Stimulated activated CD4-positive, alpha-beta T cell treated with anti-CD3 and anti-CD28 coated beads, Interleukin-15, amount 100 ng/mL, for 1 hour (primary cell): ENCODE measurements at places on chromosomes 4 and X.
A peak's percentile ranks its signal among the peaks of the same experiment; 100 is the strongest.

- no peak for DNase-seq
Measured at GRCh38 chr4:153679486-153679885, 4.6 kb upstream of the TLR2 start.

DNA sequence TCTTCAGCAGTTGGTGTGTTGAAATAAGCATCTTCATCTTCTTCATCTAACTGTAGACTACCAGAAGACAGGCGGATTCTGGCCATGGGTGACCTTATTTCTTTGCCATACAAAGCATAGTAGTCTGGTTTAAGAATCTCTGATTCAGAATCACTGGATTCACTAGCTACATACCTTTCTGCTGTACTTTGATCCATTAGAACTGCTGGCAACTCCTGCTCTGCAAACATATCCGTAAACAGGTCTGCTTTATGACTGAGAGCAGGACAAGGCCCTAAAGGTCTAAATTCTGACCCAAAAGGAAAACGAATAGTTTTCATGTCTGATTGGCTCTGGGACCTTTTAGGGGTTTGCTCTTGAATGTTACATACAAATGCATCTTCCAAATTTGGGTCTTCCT is 49.9 kb downstream of the FRMD7 start:
- DNase-seq: no peak

DNA sequence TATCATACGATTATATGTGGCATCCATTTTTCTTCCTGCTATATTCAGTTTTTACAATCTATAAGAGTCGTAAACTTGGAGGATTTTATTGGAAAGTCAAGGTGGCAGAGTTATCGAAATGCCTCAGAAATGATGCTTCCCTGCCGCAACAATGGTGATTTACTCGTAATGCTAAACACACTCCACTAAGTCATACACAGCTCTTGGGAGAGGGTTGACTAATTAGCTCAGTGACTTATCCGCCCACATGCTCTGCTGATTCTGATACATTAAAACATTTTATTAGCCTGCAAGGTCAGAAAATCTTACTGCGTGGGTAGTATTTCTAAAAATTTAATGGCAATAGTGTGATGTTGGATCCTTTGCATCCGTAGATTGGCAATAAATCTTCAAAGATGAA is 420.1 kb downstream of the ARAP2 start:
- DNase-seq: no peak

DNA sequence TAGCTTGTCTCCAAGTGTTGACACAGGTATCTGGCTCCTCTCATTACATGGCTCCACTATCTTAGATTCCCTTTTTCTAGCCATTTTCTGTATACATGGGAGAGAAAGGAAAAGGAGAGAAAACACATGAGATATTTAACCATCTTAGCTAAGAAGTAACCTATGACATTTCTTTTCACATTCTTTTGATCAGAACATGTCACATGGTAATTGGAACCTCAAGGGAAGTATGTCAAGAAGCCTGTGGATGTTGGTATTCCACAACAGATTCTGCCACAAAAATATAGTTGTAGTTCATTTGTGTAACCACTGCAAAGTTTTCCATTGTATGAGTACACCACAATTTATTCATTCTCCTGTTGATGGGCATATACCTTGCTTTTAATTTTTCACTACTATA is 18.7 kb upstream of the GABRB1 start:
- no peak for DNase-seq

GRCh38 chrX:107199491-107199890 is 6.7 kb downstream of the NUP62CL start:
- no peak for DNase-seq

DNA sequence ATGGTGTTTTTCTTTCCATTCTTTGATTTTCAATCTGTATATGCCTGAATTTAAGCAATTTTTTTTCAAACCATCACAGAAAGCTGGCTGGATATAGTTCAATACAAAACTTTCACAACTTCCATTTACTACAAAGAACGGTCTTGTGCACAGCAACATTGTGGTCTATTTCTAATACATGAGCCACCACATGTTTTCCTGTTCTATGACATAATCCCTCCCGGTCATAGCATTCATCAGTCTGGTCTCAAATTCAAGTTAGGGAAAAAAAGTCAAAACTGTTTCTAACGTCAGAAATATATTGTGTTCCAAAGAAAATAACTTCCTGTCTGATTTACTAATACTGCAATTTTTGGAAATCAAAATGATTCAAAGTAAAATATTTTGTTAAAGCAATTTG is 7.5 kb upstream of the CXCL6 start:
- DNase-seq: no peak

GRCh38 chr4:155811083-155811482 is 52.3 kb downstream of the GUCY1B1 start:
- no peak for DNase-seq

DNA sequence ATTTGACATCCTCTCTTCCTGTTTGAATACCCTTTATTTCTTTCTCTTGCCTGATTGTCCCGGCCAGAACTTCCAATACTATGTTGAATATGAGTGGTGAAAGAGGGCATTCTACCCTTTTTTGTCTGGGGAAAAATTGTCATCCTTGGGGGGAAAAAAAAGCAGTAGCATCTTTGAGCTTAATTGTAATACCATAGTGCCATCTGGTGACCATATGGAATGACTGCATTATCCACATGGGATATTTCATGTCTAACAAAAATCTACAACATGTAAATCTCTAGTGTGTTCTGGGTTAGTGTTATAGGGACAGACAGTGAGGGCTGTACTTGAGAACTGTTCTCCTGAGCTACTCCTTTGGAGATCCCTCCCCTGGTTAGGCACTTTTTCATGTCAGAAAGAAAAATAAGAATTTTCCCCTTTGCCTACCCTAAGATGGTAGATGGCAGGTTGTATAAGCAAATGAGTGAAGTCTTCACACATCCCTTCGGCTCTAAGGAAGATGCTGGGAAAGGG is 26.0 kb downstream of the CAPN6 start:
- no peak for DNase-seq

- no peak for DNase-seq
Measured at GRCh38 chr4:165779950-165780670, 92.9 kb upstream of the TLL1 start.

GRCh38 chrX:127908384-127908783 is 143.8 kb downstream of the ACTRT1 start:
- DNase-seq: no peak

DNA sequence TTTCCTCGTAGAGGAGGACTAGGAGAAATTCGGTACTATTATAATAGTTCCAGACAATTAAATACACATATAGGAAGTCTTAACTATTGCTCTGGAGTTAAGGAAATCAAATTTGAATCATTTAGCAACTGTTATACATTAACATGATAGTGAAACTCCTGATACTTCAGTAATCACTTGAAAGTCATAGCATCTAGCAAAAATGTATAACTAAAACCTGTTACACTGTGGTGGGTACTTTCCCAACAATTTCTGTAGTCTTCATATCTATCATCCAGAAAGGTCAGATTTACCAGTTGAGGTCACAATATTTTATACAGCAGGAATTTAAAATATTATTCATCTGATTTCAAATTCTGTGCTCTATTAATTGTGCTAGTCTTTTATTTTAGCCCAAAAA is 669.6 kb upstream of the PCDH10 start:
- DNase-seq: no peak

DNA sequence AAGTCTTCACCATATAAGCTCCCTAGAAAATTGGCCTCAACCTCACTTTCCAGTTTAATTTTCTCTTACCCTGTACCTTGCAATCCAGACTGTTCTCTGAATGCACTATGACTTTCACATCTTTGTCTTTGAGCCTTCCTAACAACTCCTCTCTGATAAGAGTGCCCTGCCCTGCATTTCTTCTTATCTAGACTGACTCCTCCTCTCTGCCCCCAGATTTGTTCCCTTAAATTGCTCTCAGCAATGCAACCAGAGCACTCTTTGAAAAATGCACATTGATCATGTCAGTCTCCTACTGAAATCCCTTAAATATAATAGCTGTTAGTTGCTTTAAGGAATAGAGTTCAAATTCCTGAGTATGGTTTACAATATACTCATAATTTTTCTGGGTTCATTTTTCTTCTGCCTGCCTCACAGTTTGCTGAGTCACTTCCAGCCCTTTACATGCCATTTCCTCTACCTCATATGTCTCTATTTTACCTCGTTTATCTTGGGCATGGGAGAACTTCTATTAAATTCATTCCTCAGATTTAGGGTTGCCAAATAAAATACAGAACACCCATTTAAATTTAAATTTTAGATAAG is 582.7 kb upstream of the AADAT start:
- no peak for DNase-seq

- DNase-seq: no peak
Measured at GRCh38 chr4:75502671-75503070, 11.5 kb downstream of the RCHY1 start.

DNA sequence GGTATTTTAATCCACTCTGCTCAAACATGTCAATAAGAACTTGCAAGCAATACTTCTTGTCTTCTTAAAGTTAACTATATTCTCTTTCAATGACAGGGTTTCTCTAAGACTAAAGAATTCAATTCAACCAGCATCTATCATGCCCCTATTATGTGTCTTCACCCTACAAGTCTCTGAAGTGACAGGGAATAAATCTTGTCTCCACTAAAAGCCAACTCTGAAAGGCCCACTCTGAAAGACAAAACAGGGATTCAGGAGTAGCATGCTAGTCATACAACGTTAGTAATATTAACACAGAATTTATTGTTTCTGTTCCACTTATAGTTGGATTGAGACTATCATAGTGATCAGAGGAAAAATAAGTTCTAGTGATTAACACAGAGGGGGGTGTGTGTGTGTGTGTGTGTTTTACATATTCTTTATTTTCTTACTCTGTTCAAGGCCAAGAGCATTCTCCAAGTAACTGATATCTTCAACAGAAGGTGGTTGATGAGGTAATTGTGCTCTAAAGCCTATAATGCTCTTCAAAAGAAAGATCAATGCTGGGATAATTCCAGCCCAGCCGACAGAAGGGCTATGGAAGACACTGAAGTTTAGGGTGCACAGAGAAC is 122.4 kb upstream of the DCLK2 start:
- DNase-seq: no peak

DNA sequence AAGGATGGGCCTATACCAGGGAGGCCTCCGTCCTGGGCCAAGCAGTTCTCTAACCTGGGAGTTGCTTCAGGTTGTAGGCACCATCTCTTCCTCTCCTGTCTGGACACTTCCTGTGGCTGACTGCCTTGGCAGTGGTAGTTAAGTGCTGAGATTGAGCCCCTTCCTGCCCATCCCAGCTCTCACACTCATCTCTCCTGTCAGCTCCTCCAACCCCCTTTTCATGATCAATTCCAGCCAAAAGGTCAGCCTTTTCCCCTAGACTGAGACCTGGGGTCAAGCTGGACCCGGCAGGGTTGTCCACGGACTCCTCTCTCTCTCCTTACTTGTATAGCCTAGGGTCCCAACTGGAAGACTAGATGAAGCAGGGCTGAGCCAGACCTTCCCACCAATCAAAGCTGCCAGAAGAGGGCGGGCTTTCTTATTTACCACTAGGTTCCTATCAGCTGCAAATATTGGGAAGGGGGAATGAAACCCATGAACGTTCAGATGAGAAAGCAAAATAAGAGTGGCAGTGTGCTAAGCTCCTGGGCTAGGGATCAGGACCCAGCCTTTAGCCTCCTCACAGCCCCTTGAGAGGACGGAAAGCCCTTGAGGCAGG is 34.5 kb downstream of the KDM5C start:
- DNase-seq: no peak

DNA sequence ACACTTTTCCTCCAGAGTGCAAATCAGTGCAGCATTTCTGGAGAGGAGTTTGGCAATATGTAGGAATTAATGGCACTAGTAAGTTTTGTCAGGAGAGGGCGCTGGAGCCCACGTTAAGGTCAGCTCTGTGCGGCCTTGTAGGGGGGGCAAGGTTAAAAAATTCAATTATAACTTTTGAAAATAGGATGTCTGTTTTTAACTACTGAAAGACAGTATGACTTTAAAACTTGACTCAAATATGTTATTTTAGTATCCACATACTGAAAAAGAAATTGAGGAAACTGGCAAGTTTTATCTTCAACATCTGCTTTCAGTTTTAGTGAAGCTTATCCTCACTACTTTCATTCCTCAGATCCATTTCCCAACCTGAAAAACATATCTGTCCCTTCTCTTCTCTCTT is 30.9 kb upstream of the HSD17B13 start:
- DNase-seq: no peak

DNA sequence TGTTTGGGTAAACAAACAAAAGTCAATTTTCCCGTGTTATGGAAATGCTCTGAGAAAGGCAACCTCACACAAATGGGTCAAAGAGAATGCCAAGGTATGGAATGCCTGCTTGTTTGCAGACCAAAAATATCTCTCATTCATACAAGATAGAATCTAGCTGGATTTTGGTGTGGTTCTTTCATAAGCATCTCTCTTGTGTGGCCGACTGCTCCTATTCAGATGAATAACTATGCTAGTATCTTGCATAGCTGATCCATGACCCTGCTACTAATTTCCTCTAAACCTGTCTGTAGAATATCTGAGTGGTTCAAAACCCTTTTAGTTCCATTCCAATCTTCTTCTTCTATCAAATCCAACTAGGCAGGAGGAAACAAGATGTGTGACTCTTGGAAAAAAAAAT is 28.2 kb upstream of the SORBS2 start:
- no peak for DNase-seq

GRCh38 chrX:16745659-16746058 is 26.2 kb downstream of the SYAP1 start:
- no peak for DNase-seq

GRCh38 chr4:61511716-61512488 is 311.8 kb downstream of the ADGRL3 start:
- no peak for DNase-seq

DNA sequence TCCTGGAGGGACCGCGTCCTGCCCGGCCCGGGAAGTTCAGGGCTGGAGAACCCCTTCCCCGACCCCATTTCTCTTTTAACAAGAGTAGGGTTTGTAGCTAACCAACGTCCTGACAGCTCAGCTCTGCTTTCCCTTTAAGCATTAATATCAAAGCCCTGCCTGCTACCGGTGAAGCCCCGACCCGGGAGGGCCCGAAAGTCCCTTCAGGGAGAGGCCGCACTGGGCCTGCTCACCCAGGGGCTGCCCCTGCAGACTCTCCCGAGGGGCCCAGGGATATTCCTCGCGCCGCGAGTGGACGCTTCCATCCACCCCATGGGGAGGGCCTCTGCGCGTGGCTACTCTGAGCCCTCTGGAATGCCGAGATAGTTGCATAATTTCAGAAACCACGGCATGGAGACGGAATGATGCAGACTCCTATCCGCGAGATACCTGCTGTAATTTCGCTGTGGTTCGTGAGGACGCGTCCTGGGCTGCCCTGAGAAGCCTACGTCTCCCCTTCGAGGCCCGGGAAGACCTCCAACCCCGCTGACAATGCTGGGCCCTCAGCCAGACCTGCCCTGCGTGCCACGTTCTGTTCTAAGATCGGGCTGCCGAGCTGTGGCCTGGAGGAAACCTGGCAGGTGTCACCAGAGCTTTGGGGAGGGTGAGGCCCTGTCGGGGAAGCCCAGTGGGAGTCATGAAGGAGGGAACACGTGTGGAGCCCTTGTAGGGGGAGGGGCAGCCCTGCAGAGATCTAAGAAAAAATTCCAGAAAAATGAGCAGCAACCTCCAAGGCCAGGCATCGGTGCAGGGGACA is 999 bp upstream of the CTBP1 start:
- peak; percentile 46 for DNase-seq

DNA sequence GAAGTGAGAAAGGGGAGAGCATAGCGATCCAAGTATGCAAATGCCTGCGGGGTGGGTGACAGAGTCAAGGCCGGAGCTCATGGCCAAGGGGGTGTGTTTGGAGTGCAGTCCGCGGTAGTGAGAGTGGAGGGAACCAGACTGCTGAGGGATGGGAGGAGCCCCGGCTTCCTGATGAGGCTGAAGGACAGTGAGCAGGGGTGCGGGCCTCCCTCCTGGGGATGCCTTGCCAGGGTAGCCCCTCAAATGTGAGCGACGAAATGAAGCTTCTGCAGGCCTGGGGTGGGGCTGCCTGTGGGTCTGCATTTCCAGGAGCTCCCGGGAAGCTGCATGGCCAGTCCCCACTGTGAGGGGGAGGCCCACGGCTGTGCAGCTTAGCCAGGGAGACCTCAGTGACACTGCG is 45.0 kb downstream of the PSAPL1 start:
- no peak for DNase-seq
